ENCODE measurements at places on chromosomes 4 and X.

DNA sequence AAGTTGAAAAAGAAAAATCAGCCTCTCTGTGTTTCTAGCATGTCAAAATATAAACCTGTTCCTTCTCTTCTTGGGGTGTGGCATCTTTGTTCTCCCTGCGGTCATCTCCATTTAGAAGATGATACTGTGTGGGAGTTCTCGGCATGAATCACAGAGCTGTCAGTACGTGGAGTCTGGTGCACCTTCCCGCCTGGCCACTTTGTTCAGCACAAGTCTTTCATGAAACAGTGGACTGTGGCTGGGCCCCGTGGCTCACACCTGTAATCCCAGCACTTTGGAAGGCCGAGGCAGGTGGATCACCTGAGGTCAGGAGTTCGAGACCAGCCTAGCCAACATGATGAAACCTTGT lies 166.5 kb downstream of the MAML3 start:
- DNase-seq: no peak

- DNase-seq: no peak
Measured at GRCh38 chrX:20989361-20989760, 384.9 kb upstream of the CNKSR2 start.

DNA sequence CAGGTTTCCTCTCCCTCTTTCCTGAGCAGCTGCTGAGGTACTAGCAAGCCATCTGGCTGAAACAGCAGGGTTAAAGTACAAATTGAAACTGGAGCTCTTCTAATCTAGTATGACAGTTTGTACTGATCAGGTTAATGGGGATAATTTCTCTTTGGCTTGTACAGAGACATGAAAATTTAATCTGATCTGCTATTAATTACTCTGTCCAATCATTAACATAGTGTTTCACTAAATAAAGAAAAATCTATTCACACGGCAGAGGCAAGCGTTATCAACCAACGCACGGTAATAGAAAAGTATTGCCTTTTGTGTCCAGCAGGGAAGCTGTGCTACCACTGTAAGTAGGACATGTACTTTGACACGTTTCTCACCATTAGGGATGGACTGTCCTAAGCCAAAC lies 71.1 kb downstream of the IGSF1 start:
- DNase-seq: no peak

- no peak for DNase-seq
Measured at GRCh38 chr4:173697840-173698239, 167.8 kb upstream of the HAND2 start.

DNA sequence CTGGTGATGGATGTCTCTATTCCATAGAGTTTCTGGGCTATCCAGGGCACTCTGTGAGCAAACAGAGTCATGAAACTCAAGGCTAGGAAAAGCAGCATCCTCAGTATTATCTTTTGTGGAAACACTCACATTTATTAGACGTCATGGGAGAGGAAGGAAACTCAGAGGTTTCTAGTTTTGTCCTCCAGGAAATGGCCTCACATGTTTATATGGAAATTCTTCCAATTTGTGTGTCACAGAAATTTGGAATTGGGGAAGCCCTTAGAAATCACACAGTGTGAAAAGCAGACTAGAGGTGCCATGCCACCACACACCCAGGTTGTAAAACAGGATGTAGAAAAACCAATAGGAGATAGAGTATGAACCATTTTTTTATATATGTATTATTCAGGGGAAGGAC lies 31.1 kb downstream of the IDS start:
- no peak for DNase-seq

DNA sequence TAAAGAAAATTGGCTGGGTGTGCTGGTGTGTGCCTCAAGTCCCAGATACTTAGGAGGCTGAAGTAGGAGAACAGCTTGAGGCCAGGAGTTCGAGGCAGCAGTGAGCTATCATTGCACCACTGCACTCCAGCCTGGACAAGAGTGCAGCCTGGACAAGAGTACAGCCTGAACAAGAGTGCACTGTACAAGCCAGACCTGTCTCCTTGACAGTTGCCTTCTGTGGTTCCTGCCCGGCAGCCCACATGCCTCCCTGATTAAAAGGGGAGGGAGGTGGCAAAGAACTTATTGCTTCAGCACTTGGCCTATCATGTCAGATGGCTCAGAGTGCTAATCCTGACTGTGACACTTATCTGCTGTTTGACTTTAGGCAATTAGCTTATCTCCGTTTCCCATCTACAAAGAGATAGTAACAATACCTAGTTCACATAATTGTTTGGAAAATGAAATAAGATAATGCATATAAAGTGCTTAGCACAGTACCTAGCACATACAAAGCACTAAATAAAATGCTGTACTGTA lies 249.1 kb downstream of the DCLK2 start:
- DNase-seq: no peak

DNA sequence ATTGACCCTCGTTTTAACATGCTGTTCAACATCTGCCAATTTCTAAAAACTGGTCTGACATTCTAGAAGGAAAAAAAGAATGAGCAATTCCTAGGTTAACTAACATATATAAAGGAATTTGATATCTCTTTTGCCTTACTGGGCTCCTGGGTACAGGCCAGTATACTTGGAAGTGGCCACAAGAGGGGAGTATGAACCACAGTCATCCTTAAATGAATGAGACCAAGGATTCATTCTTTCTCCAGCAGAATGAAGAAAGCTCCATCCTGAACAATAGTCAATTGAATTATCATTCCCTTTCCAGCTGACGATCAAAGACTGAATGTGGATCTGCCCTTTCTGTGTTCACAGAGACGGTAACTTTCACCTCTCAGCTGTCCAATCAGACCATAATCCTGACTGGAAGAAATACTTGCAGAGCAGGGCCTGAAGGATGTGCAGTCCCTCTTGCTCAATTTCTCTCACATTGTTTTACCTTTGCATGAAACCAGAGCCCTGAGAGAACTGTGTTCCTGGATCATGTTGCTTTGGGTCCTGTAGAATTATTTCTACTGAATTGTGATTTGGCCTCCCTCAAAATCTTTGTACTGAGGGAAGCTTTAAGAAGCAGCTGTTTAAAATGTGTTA lies 14.8 kb upstream of the SPARCL1 start:
- no peak for DNase-seq

DNA sequence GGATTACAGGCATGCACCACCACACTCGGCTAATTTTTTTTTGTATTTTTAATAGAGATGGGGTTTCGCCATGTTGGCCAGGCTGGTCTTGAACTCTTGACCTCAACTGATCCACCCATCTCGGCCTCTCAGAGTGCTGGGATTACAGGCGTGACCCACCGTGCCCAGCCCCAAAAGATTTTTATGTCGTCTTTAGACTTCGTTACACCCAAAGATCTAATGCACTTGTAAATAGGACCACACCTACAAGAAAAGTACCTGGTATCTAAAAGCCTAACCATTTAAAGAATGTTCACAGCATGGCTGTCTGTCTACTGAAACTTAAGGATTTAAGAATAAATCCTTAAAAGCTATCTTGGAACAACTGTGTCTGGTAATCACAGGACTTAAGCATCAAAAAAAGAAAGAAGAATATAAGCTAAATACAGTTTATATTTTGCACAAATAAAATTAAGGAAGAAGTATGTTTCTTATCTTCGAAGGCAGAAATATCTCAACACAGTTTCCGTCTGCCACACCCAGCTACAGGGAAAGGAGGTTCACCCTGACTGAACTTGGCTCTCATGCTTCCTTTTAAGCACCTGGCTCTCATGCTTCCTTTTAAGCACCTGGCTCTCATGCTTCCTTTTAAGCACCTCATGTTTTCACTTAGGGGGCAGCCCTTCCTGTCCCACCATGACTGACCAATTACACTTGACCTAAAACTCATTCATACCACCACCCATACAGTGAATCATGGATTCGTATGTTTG lies 92.0 kb upstream of the STS start:
- no peak for DNase-seq

- DNase-seq: no peak
Measured at GRCh38 chr4:13701937-13702446, 74.5 kb upstream of the BOD1L1 start.

DNA sequence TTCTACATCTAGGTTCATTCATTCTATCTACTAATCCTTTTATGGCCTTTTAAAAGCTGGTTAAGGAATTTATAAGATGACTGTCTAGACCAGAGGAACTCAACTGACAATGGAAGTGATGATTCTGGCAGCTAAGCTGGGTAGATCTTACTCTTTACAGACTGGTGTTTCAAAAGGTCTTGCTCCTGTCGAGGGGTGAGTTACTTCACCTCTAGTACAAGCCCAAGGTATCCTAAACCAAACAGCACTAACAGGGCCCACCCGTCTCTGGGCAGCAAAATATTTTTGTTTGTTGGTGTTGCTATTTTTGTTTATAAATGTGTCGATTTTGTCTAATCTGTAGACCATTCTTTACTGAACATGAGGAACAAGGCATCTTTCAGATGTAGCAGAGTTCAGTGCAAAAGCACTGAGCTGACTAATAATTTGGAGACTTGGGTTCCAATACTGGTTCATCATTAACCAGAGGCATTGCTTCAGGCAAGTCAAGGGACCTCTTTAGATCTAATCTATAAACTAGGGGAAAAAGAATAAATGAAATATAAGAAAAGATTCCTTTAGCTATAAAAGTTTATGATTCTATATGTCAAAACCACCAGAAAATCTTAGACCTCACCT lies 90.3 kb upstream of the FRG1 start:
- DNase-seq: no peak

DNA sequence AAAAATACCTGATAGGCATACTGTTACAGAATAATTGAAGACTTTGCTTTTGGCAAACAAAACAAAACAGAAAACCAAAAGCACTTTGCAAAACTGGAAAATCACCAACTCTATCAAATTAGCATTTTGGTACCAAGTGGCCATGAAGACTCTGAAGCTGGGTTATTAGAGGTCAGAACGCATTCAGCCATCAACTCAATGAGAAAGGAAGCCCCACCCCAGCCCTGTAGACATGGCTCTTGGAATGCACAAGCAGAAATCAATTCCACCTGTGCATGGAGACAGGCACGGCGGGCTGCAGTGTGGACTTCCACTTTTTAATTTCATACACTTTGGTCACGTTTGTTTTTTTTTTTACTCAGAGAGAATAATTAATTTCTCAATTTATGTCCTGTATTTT lies 93.6 kb upstream of the DHX15 start:
- DNase-seq: no peak

DNA sequence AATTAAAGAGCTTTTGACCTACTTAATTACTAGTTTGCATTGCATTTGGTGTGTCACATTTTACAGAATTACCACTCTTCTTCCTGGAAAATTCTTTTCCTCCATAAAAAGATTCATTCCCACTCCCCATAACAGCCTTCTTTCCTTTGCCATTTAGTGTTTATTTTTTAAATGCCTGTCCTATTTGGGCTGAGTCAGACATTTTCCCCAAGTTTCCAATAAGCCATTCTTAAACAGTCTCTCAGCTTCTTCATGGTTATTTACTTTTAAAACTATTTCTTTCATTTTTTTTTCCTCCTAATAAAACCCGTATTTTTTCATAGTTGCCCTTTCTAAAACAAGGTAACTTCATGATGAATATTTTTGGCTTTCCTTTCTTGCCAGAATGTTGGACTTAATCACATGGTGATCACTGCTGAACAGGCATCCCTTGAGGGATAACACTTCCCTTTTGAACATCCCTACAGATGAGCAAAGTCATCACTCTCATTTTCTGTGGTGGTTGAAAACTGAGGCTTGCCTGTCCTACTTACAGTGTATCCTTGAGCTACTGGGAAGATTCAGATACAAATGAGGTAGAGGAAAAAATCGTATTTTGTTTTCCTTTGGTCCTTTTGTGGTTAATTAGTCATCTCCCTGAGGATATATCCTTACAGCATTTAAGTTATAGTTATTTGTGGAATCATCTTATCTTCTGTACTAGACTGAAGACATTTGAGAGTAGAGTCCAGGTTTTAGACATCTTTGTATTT lies 520.5 kb upstream of the NR3C2 start:
- DNase-seq: no peak

- no peak for DNase-seq
Measured at GRCh38 chr4:7198440-7199128, 6.2 kb downstream of the SORCS2 start.

DNA sequence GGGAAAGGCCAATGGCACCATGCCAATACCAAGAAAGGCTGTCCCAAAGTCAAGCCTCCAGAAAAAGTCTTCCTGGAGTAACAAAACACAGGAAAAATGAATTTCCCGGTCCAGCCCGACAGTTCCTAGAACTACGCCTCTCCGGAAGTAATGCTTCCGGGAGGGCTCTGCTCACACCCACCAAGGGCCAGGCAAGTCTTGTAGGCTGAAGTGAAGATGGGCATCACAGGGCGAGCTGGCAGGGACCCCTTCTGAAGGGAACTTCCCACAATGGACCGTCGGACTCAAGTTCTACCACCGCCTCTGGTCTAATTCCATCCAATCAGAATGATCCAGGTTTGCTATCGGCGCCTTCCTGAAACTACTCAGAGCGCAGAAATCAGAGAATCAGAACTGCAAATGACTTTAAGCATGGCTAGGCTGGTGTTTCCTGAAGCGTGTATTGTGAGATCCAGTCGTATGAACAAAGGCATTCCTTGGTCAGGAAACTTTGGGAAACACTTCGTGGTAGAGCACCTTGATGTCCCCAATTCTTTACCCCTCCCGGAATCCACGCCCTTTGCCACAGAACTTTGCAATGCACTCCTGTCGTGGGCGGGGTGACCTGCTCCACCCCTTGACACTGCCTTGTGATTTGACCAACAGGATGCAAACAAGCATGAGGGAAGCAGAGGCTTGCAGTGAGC lies 127.8 kb downstream of the BCOR start:
- DNase-seq: no peak

- no peak for DNase-seq
Measured at GRCh38 chr4:65316534-65316933, 353.8 kb downstream of the EPHA5 start.

- no peak for DNase-seq
Measured at GRCh38 chr4:86556791-86557415, 37.2 kb upstream of the PTPN13 start.

DNA sequence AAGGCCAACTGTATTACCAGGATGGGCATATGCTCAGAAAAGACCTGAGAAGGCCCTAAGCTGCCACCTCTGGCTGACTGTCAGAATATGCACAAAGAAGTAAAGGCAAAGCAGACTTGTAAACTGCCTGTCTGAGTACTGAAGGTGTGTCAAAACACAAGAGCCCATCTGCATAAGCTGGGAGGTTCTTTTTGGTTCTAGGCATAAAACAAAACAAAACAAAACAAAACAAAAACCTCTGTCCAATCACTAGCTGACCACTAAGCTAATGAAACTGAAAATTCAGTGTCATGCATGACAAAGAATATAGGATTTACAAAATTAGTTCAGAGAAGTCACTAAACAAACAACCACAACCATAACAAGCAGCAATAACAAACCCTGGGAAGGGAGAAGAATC lies 20.6 kb downstream of the SH3D19 start:
- no peak for DNase-seq

- no peak for DNase-seq
Measured at GRCh38 chr4:2428496-2429213, 9.9 kb downstream of the CFAP99 start.

All from Jurkat, Clone E6-1 (cell line).